ENCODE measurements at places on chromosomes 3 and 15.
A peak's percentile ranks its signal among the peaks of the same experiment; 100 is the strongest.

DNA sequence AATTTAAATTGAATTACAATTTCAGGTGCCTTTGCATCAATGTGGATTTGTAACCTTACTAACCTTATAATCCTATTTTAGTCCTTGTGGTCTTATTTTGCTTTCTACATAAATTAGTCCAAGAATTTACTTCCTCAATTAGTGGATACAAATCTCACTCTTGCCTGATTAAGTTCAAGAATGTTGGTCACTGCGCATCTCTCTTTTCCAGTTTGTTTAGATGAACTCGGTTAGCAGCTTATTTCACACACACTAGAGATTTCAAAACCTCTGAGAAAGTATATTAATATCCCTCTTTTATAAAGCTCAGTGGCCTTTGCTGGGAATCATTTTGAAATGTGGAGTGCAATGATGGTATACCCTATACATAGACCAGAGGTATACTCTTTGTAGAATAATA, 243.4 kb downstream of the DTWD1 start:
- no peak for DNase-seq

- no peak for DNase-seq
Observed at GRCh38 chr3:36792342-36792741, 28.0 kb upstream of the DCLK3 start.

- DNase-seq = no peak
Observed at GRCh38 chr15:101492766-101493692, 3.5 kb upstream of the PCSK6 start.

DNA sequence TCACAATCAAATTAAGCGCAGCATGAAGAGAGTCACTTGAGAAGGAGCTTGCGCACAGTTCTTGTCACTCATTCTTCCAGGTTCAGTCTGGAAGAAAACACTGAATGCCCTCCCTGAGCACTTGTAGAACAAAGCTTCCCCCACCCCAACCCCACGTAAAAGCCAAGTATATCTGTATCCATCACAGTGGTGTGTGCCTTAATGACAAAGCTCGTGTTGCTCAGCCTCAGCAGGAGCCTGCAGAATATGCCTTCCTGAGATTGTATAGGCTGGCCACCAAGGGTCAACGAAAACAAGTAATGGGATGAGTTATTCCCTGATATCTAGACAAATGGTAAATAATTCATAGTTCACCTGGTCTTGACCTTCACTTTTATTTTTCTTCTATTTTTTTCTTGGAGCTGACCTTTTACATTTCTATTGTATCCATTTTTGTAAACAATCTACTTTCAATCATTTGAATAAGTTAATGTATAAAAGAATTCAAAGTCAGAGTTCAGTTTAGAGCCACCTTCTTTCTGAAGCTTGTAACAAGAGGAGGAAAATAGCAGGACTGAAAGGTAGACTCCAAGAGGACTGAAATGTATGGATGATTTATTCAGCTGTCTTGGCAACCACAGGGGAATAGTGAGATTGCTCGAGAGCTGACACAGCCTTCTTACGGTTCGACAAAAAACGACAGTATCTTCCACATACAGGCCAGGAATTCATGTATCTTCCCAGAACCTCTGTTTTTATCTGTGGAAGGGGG, 405.5 kb upstream of the TPM1 start:
- DNase-seq = no peak

GRCh38 chr3:118488732-118489131, 545.9 kb downstream of the IGSF11 start:
- DNase-seq = no peak

GRCh38 chr3:45105855-45106671, 40.1 kb downstream of the CDCP1 start:
- DNase-seq = no peak

DNA sequence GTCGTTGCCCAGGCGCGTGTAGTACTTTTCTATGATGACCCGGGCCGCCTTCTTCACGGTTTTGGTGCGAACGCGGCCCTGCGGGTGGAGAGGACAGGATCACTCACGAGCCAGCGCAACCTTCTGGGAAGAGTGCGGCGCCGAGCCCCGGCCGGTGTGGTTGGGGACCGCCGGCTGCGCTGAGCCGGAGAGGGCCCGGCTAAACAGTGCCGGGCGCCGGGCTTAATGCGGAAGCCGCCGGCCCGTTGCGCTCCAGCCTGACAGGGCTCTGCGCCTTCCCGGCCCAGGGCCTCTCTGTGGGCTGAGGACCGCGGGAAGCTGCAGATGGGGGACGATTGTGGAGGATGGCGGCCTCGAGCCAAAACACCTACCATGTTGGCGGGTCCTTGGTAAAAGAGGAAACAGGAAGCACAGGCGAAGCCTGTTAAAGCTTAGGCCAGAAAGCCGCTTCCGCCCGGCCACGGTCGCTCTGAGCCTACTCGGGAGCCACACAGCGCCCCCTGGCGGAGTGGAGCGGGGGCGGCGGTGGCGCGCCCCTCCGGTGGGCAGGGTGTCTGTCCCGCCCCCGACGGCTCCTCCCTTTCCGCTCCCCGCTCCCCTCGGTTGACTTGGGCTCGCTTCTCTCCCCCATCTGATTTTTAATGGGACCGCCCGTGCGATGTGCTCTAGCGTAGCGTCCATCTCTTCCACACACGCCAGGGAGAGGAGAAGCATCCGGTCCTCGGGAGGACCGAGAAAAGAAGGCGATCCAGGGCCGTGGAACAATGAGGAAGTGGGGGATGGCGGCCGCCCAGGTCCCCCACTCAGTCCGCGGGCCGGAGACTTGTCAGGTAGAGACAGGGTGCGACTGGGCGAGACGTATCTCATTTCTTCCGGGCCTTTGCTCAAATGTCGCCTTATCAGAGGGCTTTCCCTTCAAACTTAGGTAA, at the start of gene RPS17:
TSS of gene RPS17 (minus strand) at position 403 of the 929 bp plus-strand sequence. CDS start at position 374, 29 bp downstream.
- peak; percentile 94 for DNase-seq
